ENCODE measurements at places on chromosomes 5 and 9.

GRCh38 chr9:117103438-117104110 is 311.3 kb downstream of the ASTN2 start:
- DNase-seq = no peak

GRCh38 chr9:12776513-12777055 is 1.8 kb downstream of the LURAP1L start:
- DNase-seq = no peak

DNA sequence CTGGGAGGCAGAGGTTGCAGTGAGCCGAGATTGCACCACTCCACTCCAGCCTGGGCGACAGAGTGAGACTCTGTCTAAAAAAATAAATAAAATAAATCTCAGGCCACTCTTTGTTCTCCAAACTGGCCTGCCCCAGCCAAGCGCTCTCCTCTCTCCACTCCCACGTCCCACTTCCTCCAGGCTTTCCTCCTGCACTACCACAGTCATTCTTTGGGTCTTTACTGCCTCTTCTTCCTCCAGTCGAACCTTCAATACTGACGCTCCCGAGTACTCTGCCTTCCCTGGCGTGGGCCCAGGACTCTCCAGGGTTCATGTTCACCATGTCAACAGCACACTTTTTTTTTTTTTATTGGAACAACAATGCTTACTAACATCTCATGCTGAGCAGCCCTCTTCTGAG is 23.9 kb downstream of the RNF130 start:
- peak; percentile 9 for DNase-seq

DNA sequence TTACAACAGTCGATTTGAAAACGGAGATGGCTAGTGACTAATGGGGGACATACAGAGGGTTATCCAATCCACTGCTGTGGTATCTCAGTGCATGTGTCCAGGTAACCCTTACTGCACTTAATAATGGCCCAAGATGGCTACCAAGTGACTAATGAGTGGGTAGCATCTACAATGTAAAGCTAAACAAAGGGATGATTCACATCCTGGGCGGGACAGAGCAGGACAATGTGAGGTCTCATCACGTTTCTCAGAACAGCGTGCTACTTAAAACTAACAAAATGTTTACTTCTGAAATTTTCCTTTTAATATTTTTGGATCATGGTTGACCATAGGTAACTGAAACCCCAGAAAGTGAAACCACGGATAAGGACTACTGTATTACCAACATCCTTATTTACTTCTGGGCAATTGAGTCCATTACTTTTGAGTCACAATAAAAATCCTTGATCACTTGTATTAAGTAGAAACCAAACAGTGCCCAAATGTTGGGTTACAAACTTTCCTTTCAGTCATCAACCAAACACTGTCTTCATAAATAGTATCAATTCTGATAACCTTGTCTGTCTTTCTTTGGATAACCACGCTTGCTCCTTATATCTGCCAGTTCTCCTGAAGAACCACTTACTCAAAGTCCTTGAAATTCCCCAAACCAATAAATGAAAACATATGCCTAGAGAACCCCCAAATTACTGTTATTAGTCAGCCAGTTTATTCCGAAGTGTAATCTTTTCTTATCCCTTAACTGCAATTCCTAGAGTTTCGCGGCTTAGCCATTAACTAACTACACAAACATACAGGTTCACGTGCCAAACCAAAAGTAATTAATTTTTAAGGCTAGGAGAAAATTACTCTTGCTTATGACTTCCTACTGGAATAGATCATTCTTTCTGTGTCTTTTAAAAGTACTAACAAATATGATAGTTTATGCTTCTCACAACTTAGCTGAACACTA is 59.7 kb downstream of the ELL2 start:
- no peak for DNase-seq

DNA sequence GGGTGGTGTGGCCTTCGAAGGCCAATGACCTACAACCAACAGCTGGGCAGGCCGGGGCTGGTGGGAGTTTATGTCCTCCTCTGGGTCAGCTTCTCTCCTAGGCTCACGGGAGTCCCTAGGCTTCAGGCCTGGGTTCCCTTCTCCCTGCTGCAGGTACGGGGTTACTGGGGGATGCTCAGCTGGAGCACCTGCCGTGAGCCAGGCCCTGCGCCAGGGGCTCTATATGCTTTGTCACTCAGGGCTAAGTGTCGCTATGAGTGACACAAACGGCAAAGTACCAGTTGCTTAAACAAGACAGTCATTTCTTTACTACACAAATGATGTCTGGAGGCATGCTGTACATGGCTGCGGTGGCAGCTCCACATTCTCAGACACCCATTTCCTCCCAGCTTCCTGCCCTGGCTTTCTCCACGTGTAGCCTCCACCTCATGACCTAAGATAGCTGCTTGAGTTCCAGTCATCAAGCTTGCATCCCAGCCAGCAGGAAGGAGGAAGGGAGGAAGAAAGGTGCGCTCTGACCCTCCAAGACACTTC is 22.5 kb upstream of the NINJ1 start:
- no peak for DNase-seq

DNA sequence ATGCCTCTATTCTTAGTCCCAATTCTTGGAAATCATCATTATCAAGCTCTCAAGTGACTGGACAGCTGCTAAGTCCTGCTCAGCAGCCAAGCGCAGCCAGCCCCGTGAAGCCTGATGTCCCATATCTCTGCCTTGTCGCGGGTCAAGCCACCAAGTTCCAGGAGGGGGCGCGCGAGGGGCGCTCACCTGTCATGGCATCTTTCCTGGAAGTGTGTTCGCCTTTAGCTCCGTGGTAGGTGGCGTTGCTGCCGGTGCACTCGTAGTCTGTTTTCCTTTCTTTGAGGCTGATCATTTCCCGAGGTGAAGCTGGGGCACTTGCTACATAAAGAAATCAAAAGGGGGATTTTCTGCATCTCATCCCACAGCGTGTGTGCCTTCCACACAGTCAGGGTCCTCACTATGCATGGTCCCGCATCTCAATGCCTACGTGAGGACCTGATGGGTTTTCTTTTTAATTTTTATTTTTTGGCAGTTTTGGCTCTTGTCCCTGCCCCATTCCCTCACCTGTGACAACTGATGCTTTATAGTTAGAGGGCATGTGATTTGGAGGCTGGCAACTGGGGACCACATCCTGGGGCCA is 227.0 kb upstream of the DAP start:
- DNase-seq = no peak

DNA sequence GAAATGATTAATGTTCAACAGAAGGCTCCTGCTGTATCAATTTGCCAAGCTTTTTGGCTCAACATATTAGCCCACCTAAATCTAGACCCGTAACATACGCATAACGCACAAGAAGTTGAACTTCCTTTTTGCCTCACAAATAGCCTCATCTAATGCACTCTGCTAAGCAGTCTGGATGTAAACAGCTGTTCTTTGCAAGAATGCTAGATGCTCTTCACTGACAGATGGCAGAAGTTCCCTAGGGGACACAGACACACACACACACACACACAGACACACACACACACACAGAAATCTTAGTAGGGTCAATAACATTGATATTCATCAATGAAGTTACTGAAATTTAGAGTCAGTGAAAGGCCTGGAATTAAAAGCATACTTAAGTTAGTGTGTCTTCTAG is 13.2 kb upstream of the PCA3 start:
- DNase-seq = no peak

DNA sequence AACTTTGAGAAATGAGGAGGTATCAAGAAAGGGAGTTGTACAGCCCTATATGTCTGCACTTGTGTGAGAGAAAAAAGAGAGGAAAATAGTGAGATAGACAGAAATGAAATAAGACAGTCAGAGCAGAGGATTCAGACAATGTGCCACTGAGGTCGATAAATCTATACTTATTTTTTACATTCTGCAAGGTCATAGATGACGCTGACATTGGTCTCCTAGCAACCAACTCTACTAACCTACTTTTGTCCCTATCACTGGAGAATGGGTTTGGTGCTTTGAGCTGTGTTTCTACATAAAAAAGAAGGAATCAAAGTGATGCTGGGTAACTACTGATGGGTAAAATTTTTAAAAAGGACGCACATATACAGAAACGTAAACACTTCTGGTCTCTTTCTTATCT is 573.3 kb upstream of the RORB start:
- DNase-seq = no peak

- peak; percentile 50 for DNase-seq
Measured at GRCh38 chr9:126411225-126411947, 84.8 kb downstream of the MVB12B start.

- peak; percentile 88 for DNase-seq
Measured at GRCh38 chr9:91117959-91118703, 243.6 kb downstream of the AUH start.

DNA sequence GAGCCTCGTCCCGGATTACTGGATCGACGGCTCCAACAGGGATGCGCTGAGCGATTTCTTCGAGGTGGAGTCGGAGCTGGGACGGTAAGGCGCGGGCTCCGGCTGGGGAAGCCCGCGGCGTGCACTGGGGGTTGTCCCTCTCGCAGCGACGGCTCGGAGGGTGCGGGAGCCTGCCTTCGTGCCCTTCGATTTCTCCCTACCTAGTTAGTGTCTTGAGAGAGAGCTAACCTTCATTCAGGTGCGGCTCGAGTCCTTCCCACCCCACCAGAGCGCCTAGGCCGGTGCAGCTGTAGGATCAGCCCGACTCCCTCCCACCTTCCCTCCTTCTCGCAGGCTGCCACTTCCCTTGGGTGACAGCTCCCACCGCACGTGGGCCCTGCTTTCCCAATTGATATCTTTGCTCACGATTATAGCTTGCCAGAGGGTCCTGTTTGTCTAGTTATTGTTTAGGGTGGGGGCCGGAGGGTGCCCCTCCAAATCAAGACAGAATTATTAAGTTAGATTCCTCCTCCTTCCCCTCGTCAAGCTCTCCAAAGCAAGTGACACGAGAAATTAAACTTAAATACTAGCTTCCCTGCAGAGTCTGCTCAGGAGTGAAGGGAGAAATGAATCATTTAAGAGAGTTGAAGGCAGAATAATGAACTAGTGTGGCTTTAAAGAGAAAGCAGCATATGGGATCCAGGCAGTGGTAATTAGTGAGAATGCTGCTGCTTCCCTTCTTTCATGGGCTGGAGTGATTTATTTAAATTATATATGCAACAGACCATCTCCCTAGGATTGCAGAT is 569 bp downstream of the CAMK4 start:
- no peak for DNase-seq

GRCh38 chr9:36831381-36832161 is 202.5 kb downstream of the PAX5 start:
- no peak for DNase-seq

DNA sequence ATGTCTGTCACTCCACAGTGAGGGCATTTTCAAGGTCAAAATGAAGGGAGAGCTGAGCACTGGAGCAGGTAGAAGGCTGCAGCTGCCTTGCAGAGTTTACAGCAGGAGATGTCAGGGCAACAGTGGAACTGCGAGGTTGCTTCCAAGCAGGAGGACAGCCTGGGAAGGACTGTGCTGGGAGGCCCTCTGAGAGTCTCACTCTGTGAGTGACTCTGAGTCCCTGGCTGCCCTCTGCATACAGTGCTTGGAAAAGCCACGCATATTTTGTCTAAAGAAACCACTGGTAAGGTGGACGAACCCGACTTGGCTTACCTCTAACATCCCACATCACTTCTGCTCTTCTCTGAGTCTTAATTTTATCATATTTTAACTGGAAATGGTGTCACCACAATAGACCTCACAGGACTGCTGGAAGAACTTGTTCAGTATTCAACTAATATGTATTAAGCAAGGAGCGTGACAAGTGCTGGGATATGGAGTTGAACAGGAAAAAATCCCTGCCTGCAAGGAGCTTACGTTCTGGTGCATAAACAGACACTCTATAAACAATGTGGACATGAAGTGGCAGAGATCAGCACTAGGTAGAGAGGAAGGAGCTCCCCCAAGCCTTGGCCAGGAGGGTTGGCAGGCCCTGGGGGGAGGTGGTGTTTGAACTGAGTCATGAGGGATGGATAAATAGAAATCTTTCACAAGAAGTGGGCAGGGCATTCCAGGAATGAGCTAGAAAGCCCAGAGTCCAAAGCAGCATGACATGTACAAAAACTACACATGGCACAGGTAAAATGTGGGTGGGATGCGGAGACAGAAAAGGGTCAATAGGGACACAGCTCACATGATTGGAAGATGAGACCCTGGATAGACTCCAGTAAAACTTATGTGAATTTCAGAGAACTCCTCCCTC is 64.0 kb upstream of the FOXE1 start:
- DNase-seq = no peak

- no peak for DNase-seq
Measured at GRCh38 chr5:91182763-91183162, 200.4 kb downstream of the ARRDC3 start.

GRCh38 chr5:101897914-101898313 is 398.2 kb downstream of the SLCO4C1 start:
- DNase-seq = no peak

DNA sequence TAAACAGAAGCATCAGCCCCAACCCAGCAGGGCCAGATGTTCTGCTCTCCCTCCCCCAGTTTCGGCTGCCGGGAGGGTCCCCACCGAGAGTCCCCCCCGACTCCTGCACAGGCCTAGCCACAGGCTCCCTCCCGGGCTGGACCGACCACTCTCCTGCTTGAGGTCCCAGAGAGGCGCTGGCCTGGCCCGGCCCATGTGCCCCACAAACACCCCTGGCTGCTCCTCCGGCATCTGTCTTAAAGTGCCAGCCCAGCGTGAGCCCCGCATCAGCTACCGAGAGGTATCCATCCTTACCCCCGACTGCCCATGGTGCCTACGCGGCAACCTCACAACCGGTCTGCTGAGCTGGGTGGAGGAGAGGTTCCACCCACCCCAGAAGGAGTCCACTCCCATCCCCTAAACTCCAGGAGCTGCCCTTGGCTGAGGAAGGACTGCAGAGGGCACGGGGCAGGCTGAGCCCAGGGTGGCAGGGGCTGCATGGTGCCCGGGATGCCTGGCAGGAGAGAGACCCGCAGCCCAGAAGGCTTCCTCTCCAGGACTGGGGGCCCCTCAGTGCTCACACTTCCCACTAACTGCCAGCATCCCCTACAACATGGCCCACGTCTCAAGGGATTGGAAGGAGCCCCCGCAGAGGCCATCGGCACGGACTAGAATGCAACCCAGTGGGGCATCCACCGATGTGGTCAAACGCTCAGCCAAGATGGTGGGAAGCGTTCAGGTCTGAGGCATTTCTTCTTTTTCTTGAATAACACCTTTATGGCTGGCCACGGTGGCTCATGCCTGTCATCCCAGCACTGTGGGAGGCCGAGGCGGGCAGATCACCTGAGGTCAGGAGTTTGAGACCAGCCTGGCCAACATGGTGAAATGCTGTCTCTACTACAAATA is 15.6 kb upstream of the EGFL7 start:
- DNase-seq = no peak

DNA sequence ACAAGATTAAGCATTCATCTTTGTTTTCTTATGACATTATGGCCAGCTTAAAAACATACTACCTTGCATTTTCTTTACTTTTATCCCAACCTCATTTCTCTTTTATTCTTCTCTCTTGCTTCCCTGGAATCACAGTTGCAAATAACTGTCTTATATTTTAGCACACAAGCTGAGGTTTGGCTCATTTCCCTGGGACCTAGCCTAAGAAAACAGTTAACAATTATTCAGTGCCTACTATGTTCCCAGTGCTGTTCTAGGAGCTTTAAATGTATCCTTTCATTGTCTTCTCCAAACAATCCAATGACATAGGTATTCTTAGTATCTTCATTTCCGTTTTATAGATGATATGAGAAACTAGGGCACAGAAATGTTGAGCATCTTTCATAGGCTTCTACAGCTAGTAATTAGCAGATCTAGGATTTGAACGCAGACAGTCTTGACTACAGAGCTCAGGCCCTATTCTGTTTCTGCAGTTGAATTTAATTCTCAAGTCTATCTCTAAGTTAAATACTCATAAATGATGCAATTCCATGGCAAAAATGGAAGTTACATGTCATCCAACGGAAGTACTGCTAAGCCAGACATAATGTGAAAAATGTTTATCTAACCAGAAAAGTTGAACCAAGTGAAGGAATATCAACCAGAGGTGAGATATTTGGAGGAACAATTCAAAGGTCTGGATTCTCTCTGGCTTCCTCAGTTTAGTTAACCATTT is 52.3 kb upstream of the MTAP start:
- no peak for DNase-seq

Data from DMS79 treated with DMSO at 0.1 percent for 48 hours (cell line).